ENCODE measurements at places on chromosomes 2 and 18. TPM values are rescaled to one million over a fixed set of nuclear protein-coding genes. Genes with fewer than 3 reads are reported as not detected.

Gene AGXT
- polyA plus RNA-seq, result not detected

Gene ITPRIPL1
- polyA plus RNA-seq, result 2.6 TPM

DNA sequence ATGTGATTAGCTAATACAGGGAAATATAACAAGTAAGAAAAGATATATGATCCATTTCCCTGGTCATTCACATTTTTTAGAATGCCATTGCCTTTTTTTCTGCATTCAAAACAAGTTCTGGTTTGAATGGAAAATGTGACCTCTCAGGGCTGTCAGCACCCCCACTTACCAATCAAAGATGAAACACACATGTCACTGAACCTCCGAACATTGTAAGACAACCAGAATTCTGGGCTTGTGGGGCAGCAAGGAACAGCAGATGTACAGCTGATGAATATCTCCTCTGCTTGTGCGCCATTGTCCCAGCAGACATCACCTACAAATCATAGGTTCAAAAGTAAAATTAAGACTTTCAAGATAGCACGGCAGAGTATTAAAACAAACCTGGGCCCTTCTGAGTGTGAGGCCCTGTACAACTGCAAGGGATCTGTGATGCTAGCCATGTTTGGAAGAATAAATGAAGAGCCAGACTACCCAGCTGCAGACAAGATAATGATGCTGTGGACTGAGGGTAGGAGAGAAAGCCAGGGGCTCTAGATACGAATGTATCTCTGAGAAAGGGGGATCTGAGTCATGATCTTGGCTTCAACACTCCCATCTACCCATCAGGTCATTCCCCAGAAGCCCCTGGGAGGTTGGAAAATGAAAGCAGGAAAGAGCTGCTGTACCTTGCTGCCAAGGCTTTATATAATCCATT, 108.7 kb upstream of the SERTAD2 start:
- H3K27ac ChIP-seq, result no peak overlapping the region
- H3K4me3 ChIP-seq, result no peak overlapping the region
- no peak for DNase-seq
- H3K27me3 ChIP-seq, result no peaks in the 10 kb centered on the region

DNA sequence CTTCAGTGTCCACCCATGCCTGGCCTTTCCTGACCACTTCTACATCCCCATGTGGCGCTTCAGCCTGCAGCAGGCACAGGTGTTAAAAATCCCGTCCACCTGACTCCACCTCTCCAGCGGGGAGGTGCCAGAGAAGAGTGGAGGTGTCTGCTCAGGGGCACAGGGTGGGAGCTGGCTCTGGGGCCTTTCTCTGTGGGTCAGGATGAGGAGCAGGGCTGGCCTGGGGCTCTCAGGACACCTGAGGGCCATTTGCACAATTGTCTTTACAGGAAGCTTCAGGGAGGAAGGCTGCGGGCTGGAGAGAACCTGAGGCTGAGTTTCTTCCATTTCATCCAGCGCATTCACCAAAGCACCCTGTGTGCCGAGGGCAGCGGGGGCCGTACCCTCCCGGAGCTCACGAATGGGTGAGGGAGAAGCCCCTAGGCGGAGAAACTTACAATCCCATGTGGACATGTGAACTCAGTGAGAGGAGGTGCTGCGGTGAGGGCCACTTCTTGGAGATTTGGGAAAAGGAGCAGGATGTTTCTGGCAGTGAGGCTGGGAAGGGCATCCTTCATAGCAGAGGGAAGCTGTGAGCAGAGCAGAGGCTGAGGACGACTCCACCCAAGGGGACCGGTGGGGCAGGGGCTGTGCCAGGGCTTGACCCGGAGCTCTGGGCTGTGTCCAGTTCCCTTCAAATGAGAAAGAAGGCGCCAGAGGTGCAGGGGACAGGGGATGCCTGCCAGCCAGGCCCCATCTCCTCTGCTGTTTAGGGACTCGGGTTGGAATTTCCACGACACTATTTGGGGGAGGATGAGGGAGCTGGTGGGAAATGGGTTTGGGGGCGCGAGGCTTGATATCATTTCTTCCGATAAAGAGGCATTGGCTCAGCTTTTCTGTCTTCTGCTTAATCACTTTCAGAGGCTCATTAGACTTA, 155.2 kb upstream of the MYCN start:
- no peaks in the 10 kb centered on the region for H3K4me1 ChIP-seq
- no peak overlapping the region for H3K27ac ChIP-seq
- H3K36me3 ChIP-seq, result no peaks in the 10 kb centered on the region
- no peak overlapping the region for H3K4me3 ChIP-seq
- no peaks in the 10 kb centered on the region for H3K27me3 ChIP-seq

- H3K27ac ChIP-seq, result no peak overlapping the region
- H3K4me3 ChIP-seq, result no peak overlapping the region
- H3K4me1 ChIP-seq, result no peaks in the 10 kb centered on the region
- no peak for DNase-seq
- H3K27me3 ChIP-seq, result no peaks in the 10 kb centered on the region
- no peaks in the 10 kb centered on the region for H3K36me3 ChIP-seq
These were observed 123.0 kb upstream of the SLC39A10 start for GRCh38 chr2:195533771-195534642.

GRCh38 chr2:3073041-3073595, 304.5 kb downstream of the EIPR1 start:
- no peak overlapping the region for H3K27ac ChIP-seq
- H3K4me3 ChIP-seq, result no peak overlapping the region
- no peak for DNase-seq

DNA sequence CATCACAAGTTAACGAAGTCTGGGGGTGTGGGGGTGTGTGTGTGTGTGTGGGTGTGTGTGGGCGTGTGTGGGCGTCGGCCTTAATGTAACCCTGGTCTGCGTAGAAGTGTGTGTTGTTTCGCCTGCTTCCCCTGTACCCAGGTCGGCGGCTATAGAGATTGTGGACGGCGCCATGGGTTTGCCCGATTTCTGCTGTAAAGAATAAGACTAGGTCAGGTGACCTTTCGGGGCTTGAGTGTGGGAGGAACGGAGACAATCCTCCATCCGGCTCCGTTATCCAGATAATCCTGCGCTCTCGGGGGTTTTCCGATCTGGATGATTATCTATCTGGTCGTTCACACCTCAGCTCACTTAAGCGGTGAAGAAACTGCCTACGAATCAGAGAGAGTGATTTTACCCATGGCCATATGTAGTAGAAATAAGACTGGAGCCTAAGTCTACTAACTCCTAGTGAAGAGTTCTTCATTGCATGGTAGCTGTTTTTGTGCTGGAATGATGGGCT, 543 bp downstream of the HADHB start:
- DNase-seq, result no peak
- peaks cover 19% of the 10 kb centered on the region for H3K4me1 ChIP-seq
- H3K27ac ChIP-seq, result peak overlapping the region; percentile 94

- no peak for DNase-seq
- H3K36me3 ChIP-seq, result no peaks in the 10 kb centered on the region
- no peak overlapping the region for H3K4me3 ChIP-seq
- peaks cover 4% of the 10 kb centered on the region for H3K4me1 ChIP-seq
These were observed 40.7 kb upstream of the NT5C1B start for GRCh38 chr2:18630101-18630500.

All from endothelial cell of umbilical vein (primary cell).